ENCODE measurements at places on chromosomes 4 and X. TPM values are rescaled to one million over a fixed set of nuclear protein-coding genes. Genes with fewer than 3 reads are reported as not detected.

GRCh38 chrX:65987811-65988210, 52.1 kb downstream of the VSIG4 start:
- DNase-seq = no peak

DNA sequence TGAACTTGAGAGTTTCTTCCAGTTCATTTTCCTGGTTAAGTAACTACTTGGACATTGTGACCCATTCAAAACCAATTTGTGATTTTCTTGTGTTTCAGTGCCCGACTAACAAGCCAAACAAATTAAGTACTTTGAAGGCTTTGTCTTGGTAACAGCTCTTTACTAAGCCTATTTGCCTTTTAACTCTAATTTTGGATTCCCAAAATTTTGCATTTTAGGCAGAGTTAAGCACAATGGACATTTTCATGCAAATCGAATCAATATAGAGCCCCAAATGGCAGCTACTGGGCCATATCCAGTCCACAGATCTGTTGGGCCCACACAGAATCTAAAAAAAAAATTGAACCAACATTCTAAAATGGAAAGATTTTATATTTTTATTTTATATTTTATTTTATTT, 31.4 kb upstream of the CHRNA9 start:
- no peak for DNase-seq

The RPL9 gene
- total RNA-seq = 2,977 TPM

The LNX1 gene
- not detected for total RNA-seq

The SSX4 gene
- not detected for total RNA-seq

The SYP gene
- total RNA-seq = 0.44 TPM

The ALAS2 gene
- not detected for total RNA-seq

- DNase-seq = no peak
Measured at GRCh38 chrX:120617996-120618630, 11.7 kb downstream of the C1GALT1C1 start.

- DNase-seq = no peak
Measured at GRCh38 chrX:17465201-17465600, 90.2 kb downstream of the NHS start.

The DCX gene
- total RNA-seq = not detected

DNA sequence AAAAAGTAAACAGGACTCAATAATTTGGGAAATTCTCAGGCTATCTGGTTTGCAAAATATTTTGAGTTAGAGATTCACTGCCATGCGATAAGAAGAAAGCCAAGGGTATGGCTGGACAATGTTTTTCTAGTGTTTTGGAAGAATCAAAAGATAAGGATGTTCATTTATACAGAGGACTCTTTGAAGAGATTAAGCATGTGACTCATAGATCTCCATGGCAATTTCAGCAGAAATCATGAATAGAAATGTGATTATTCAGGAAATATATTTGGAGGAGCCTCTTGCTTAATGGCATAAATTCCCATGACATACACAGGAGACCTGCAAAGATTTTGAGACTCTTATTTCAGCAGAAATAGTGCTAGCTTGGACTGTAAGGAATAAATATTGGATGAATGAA, 16.7 kb upstream of the FRAS1 start:
- no peak for DNase-seq

The ADH1A gene
- not detected for total RNA-seq

DNA sequence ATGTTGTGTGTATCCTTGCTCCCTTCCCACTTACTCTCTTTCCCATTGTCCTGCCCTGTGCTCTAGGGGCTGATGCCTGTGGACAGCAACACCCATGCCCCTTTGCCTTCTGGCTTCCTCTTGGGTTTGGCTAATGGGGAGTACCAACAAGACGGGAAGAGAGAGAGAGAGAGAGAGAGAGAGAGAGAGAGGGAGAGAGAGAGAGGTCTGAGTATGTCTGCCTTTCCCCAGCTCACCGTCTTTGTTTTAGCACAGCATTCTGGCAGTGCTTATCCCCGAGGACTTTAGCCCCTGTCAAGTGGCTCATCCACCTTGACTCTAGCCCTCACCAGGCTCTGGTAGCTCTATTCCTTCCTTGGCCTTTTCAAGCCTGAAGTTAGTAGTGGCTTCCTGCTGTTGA, 128.0 kb downstream of the SLC4A4 start:
- DNase-seq = no peak

- DNase-seq = no peak
Measured at GRCh38 chr4:96342790-96343455, 503.0 kb downstream of the PDHA2 start.

GRCh38 chr4:71210823-71211222, 128.0 kb upstream of the SLC4A4 start:
- DNase-seq = no peak

The WDR17 gene
- total RNA-seq = 0.28 TPM

DNA sequence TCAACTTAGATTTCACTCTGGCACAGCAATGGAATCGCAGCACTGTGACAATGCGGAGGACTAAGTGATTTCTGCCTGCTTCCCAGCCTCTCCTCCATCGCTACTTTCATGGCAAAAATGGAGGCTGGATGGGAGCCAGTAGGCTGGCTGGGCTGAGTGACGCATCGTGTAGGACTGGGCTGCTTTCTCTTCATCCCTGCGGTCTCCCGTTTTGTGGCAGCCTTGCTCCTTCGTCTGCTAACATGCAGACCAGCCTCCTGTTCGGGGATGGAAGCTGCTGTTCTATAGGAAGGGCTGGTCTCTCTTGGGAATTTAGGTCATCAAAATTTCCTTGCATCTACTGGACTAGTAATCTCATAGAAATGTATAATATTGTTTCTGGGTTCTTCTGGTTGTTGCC, 15.8 kb upstream of the RGS12 start:
- DNase-seq = no peak

DNA sequence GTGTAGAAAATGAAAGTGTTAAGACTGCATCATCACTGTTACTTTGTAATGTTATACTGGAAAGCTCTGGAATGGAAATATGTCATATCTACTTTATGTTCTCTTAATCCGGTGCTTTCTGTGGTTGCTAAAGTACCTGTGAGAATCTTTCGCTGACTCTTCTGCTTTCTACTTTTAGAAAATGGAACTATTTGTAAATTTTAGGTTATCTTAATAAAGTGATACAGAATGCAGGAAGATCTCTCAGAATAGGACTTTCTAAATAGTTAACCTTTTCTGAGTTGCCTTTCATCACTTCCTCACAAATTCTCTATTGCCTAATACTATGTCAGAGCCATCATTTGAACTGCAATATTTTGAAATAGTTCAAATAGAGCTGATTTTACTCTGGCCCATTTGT, 69.3 kb downstream of the BMP2K start:
- DNase-seq = no peak

DNA sequence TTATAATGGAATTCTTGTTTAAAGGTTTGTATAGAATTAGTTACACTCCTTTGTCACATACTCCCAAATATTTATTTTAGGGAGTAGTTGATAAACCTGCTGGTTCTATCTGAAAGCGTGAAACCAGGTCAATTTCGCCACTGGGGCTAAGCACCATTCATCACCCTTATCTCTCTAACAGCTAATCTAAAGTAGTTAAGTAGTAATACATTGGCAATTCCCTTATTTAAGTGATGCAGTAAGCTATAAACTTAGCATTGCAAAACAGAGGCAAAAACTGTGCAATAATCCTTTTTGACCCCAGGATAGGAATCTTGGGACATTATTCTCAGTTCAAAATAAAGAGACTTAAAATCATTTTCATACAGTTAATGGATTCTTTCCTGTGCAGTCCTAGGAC, 33.7 kb upstream of the PTPN13 start:
- DNase-seq = no peak

All from CD8-positive, alpha-beta T cell (primary cell).